ENCODE measurements at places on chromosomes 3 and 15. TPM values are rescaled to one million over a fixed set of nuclear protein-coding genes. Genes with fewer than 3 reads are reported as not detected.

Gene C3orf33
- polyA plus RNA-seq, result 2.4 TPM

Gene LMAN1L
- polyA plus RNA-seq, result not detected

Gene CLDN11
- not detected for polyA plus RNA-seq

Gene ATP2C1
- 14.7 TPM for polyA plus RNA-seq

Gene MAN2A2
- 6.0 TPM for polyA plus RNA-seq

Gene NOX5
- not detected for polyA plus RNA-seq

Gene PLA2G4F
- polyA plus RNA-seq, result not detected

Gene PLAAT1
- polyA plus RNA-seq, result not detected

Gene FSIP1
- 0.25 TPM for polyA plus RNA-seq

Gene MBNL1
- 273 TPM for polyA plus RNA-seq

Gene PDZRN3
- not detected for polyA plus RNA-seq

Gene C3orf52
- polyA plus RNA-seq, result 1.1 TPM

Gene PTH1R
- polyA plus RNA-seq, result not detected

Gene ADPRH
- polyA plus RNA-seq, result 13.0 TPM

Gene CCPG1
- polyA plus RNA-seq, result 29.7 TPM

Gene GOLGA6A
- polyA plus RNA-seq, result not detected

Gene SEMA5B
- not detected for polyA plus RNA-seq

Gene CNTN4
- not detected for polyA plus RNA-seq

Gene LIPH
- polyA plus RNA-seq, result not detected

Gene TGM4
- not detected for polyA plus RNA-seq

Gene DPPA2
- not detected for polyA plus RNA-seq

Gene PAQR9
- polyA plus RNA-seq, result not detected

Gene PXYLP1
- 0.17 TPM for polyA plus RNA-seq

Gene GOLGA8G
- polyA plus RNA-seq, result not detected

Gene CNTN3
- polyA plus RNA-seq, result not detected

Gene MME
- polyA plus RNA-seq, result 4.6 TPM

Gene MYO5C
- 0.25 TPM for polyA plus RNA-seq

Gene ZNF385D
- 0.98 TPM for polyA plus RNA-seq

All from naive B cell (primary cell).